ENCODE measurements at places on chromosomes 7 and 10.
A peak's percentile ranks its signal among the peaks of the same experiment; 100 is the strongest.

GRCh38 chr7:94375691-94376090, 19.0 kb upstream of the COL1A2 start:
- DNase-seq: no peak

- no peak for DNase-seq
These were observed 18.7 kb upstream of the NCAPG2 start for GRCh38 chr7:158723266-158723665.

DNA sequence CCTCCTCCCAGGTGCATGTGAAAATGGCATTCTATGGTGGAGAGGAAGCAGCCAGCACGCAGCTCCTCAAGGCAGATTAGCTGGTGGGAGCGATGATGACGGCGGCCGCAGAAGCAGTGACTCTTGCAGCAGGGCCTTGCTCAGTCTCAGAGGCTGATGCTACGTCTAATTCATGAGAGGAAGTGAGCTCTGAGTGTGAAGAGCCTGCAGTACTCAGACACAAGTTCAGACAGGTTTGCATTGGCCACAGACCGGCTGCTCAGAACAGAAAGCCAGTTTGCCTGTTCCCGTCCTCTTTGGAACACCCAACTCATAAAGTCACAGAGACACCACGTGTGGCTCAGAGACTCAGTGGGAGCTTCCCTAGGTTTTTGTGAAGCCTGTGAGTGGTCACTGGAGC, 136.5 kb downstream of the ADARB2 start:
- DNase-seq: no peak

DNA sequence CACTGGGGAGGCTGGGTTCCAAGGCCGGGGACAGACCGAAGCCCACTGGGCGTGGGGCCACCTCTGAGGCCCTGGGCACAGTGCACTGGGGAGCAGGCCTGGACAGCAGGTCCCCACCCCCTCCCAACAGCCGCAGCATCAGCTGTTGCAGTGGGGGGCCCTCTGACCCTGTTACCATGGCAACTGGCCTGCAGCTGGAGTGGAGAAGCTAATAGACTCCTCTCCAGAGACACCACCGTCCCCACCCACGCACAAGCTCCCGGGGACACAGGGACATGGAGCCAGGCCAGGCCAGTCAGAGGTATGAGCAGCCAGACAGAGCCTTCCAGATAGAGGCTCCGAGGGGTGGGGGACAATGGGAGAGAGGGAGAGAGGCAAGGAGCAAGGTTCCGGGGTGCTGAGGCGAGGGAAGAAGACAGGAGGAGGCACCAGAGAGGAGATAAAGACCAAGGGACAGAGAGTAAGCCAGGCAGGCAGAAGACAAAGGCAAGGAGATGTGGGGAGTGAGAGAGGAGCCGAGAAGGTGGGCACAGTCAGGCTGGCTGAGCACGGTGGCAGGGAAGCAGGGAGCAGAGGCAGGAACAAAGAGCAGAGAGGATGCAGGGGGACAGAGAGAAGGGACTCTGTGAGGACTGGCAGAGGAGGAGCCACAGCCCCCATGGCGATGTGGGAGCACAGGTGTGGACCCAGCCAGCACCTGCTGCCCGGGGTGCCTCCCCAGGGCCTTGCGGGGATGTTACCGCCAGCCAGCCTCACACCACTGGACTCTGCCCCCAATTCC, 6.7 kb downstream of the KCNH2 start:
- no peak for DNase-seq

DNA sequence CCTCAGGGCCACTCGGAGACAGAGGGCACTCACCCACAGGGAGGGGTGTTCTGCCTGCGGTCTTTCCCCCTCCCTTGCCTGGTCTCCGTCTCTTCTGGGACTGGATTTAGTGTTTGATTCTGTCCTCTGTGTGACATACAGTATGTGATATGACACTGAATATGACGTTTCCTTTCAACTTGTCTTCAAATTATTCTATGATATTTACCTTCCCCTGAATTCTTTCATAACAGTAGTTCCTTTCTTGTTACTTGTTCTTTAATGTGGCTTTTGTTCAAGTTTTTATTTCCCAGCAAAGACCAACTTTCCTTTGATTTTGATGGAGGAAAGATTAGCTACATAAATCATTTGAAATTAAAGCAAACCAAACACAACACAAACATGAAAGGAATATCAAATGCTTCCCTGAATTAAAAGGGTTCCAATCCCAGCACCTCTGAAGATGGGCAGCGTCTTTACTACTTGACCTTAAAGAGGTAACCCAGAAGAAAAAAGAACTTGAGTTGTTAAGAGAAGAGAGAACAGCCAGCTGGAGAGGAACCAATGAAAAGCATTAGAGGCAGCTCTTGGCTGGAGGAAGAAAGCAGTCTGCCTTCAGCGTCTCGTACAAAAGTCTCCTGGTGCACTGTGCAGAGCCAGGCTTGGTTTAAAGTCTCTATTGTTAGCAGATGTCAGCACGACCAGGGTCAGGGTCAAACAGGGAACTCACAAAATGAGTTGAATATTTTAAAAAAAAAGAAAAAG, 18.3 kb upstream of the RHEB start:
- no peak for DNase-seq

DNA sequence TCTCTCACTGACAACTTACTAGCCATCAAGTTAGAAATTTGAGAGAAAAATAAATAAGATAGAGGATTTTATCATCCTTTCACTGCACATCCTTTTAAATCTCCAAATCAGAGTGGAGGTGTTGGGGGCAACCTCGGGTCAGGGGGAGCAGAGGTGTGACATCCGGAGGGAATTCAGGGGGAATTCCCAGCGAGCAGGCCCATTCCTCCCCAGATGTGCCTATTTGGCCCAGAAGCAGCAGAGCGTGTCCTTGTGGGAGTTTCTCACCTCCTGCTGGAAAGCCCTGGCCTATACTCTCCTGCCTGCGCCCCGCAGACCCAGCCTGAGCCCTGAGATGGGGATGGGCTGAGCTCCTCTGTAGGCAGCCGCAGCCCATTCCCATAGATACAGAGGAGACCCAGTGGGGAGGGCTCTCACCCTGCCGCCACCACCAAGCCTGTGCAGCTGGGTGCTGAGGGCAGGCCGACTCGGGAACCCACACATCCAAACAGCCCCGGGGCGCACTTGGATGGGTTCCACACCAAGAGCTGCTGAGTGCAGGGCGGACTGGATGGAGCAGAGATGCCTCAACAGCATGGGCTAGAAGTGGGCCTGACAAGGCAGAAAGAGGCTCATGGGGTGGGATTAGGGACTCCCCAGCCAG, 124.5 kb downstream of the CXCL12 start:
- no peak for DNase-seq

DNA sequence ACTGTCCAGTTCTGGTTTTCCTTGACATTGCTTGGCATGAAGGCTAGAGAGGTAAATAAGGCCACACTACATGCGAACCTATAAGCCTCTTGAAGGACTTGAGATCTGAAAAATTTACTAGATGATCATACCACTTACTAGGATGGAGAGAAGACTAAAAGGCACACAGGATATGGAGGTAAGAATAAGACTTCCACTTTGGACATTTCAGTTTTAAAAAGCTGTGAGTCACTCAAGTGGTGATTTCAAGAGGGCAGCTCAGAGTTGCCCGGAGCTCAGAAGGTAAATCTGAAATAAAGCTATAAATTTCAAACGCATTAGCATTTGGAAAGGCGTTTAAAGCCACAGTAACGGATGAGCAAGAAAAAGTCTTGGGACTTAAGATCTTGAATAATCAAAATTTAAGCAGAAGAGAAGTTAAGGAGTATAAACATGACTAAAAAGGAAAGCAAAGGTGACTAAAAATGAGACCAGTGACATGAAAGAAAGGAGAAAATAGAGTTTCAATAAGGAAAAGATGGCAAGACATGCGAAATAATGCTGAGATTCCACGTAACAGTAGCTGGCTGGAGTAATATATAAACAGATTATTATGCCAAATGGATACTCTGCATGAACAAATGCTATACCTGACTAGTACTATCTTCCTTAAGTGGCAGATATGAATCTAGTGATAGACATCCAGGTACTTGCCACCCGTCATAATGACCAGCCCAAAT, 68.3 kb downstream of the SNX13 start:
- no peak for DNase-seq

GRCh38 chr10:113965077-113965476, 78.6 kb upstream of the ADRB1 start:
- no peak for DNase-seq

GRCh38 chr7:82559193-82559805, 115.7 kb upstream of the CACNA2D1 start:
- DNase-seq: peak; percentile 86

- no peak for DNase-seq
These were observed 81.4 kb upstream of the MGMT start for GRCh38 chr10:129385600-129385999.

DNA sequence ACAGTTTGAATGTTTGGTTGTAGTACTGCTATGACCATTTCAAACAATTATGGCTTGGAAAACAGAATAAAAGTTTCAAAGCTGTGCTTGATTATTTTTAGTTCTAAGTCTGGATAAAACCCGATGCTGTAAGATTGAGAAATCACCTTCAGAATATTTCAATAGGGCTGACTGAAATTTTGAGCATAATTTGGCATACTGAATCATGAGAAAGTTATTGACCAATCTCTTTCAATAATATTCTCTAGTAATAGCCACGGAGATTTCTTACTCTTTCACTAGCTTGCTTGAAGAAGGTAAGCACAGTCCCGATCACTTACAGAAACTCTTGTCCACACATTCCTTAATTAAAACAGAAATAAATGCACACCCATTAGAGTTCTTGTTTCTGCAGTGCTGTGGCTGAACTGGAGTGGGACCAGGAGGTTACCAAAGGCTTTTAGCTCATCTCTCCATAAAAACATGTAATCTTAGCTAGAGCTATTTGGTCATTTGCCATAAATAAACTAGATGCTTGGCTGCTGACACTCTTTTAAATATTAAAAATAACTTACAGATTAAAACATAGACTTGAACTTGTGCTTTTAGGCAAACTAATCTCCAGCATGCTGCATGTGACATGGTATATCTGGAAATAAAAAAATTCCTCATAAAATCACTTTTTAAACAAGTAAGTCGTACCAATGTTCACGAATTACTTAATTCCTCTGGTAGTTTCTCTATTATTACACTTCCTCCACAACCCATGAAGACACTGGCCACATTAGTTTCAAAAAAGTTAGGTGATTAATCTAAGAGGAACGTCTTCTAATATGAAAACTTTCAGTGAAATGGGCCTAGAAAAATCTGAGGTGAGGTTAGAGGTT, 97.8 kb downstream of the AGMO start:
- DNase-seq: no peak

DNA sequence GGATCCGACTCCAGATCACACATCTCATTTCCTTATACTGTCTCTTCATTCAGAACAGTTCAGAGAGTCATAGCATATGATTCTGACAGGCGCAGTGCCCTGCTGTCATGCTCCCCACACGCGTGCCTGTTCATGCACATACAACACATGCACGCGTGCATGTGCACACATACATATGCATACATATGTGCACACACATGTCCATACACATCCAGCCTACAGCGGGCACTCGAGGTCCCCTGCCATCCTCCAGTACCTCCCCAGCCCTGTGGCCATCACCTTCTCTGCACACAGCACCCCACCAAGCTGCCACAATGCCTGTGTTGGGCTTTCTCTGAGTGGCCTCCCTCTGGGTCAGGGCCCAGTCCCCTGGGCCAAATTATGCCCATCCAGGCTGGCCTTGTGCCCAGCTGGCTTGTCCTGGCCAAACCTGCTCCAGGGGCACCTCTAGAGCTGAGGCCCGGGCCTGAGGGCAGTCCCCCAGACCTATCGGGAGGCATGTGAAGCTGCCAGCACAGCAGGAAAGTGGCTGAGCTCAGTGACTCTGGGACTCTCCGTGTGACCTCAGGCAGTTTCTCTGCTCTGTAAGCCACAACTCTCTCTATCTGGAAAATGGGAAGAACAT, 49.4 kb upstream of the RET start:
- no peak for DNase-seq

- DNase-seq: no peak
These were observed 75.7 kb upstream of the ASAH2 start for GRCh38 chr10:50326757-50327701.

DNA sequence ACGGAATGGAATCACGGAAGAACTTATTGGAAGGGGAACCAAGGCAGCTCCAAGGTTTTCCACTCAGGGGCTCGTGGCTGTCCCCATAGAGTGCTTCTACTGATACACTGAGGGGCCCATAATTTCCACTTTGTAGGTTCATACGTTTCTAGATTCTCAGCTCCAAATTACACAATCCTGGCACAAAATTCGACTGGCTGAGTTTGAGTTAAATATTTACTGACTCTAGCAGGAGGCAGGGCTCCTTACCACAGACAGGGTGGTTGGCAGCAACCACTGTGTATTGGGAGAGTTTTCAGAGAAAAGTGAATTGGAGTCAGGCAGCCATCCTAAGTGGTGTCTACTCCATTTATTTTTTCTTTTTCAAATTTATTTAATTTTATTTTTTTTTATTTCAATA, 55.4 kb upstream of the SEC61G start:
- DNase-seq: no peak

DNA sequence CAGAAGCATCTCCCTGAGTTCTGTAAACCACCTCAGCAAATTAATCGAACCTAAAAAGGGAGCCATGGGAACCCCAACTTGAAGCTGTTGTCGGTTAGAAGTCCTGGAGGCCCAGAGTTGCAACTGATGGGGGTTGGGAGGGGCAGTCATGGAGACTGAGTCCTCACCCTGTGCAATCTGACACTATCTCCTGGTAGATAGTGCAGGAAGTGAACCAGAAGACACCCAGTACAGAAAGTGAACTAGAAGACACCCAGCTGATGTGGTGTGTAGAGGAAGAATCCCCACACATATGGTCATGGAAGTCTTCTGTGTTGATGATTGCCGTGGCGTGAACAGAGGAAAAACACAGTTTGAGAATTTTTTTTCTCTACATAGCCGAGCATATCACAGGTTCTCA, 58.8 kb upstream of the SRRM3 start:
- no peak for DNase-seq

- DNase-seq: no peak
These were observed 55.3 kb upstream of the YAE1 start for GRCh38 chr7:39510864-39511354.

- DNase-seq: no peak
These were observed 134.1 kb upstream of the GDF10 start for GRCh38 chr10:47165711-47166404.

- DNase-seq: no peak
These were observed 16.5 kb downstream of the DENND11 start for GRCh38 chr7:141685285-141686023.

GRCh38 chr10:12564173-12564572, 214.8 kb downstream of the CAMK1D start:
- DNase-seq: no peak

GRCh38 chr7:154912871-154913637, 89.9 kb downstream of the PAXIP1 start:
- no peak for DNase-seq

DNA sequence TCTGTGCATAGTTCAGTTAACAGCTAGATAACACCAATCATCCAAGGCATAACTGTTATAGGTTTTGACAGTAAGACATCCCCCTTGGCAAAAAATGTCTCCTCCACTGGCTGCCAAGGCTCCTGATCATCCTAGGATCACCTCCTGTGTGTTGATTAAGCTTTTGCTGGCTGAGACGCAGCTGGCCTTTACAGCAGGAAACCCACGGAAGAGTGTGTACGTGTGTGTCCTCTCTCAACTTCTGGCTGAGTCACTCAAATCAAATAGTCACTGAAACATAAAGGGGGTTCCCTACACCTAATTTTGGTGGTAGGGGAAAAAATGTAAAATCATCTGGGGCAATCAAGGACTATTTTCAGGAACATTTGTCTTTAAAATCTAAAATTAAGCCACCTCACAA, 208.8 kb downstream of the CTNNA3 start:
- DNase-seq: no peak
